Endodermal cell (in vitro differentiated cells): ENCODE measurements at places on chromosomes 4 and X. TPM values are rescaled to one million over a fixed set of nuclear protein-coding genes. Genes with fewer than 3 reads are reported as not detected.

DNA sequence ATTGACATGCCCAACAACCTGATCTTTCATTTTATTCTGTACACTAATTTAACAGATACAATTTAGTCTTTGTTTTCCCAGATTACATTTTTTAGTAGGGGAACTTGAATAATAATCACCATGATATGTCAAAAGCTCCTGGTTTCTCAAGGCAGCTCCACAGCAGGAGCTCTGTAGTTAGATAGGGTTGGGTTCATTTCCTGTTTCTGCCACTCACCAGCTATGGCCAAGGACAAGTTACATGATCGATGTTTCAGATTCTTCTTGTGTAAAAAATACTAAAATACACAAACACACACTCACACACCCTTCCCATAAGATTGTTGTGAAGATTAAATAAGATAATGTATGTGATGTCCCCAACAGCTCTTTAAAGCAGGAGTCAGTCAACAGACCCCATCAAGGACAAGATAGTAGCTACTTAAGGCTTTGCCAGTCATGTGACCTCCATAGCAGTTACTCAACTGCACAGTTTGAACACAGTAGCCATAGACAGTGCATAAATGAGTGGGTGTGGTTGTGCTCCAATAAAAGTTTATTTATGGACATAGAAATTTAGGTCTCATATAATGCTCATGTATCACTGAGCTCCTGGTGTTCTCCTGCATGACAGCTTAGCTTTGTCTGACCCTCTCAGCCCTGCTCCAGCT lies 18.4 kb downstream of the GUCY1A1 start:
- no peak for DNase-seq

DNA sequence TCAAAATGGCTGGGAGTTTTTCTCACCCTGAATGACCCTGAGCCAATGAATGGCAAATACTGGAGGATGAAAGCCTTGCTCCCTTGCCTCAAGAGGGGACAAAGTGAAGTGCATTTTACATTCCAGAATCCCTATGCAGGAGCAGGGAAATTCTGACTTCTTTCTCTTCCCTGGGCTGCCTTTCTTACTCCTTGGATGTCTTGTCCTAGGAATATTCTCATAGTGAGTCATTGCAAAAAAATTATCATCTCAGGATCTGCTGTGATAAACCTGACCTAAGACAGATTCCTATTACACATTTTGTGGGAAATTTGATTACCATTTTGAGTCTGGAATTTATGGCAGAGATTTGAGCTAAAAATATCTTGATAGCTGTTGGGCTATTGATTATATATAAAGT lies 199.9 kb downstream of the TMA16 start:
- no peak for DNase-seq

- no peak for DNase-seq
These were observed 41.2 kb upstream of the DUSP21 start for GRCh38 chrX:44802613-44803012.

Gene PDCL2
- not detected in 2 replicates for total RNA-seq

Gene MAP7D3
- total RNA-seq = 12.2 and 12.3 TPM in 2 replicates

Gene CXorf49
- total RNA-seq = not detected in 3 replicates

Gene MAGED4
- 74.5 to 96.5 TPM (median 84.0 TPM) in 3 replicates for total RNA-seq

Gene CT45A1
- not detected in 2 replicates for total RNA-seq

Gene PITX2
- total RNA-seq = 25.4 to 80.8 TPM (median 28.8 TPM) in 3 replicates
